Activated CD8-positive, alpha-beta T cell treated with anti-CD3 and anti-CD28 coated beads for 36 hours (primary cell): ENCODE measurements at places on chromosomes 12 and 14.

- no peak for DNase-seq
Observed at GRCh38 chr14:22478670-22479069, 110.4 kb downstream of the DAD1 start.

- DNase-seq, result no peak
Observed at GRCh38 chr14:22168092-22168955, 420.7 kb downstream of the DAD1 start.

DNA sequence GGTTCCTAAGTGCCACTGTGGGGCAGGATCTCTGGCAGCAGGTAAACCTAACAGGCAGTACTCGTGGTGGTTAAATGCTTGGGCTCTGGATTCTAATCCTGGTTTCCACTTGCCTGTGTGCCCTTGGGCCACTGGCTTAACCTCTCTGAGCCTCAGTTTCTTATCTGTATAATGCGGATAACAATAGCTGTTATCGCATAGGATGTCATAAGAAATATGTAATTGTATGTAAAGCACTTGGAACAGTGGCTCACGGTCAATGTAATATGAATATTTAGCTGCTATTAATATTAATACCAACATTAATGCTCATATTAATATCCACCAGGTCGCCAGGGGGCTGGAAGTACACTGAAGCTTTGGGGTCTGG, 16.8 kb downstream of the FOXN4 start:
- DNase-seq, result no peak

DNA sequence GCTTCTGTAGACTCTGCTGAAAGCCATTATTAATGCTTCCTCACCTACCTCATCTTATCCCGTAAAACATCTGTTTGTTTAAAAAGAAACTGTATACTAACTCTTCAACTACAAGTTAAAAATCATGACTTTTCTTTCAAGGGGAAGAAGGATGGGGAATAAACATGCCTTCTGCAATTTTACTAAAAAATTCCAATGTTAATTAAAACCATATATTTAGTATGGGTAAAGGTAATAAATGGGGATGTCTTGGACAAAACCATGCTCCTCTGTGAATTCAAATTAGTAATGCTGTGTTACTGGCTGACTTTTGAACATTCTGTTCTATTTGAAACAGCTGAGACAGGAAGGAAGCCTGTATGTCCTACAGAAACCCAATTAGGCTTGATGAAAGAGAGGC, 311.1 kb upstream of the DIO2 start:
- DNase-seq, result no peak

DNA sequence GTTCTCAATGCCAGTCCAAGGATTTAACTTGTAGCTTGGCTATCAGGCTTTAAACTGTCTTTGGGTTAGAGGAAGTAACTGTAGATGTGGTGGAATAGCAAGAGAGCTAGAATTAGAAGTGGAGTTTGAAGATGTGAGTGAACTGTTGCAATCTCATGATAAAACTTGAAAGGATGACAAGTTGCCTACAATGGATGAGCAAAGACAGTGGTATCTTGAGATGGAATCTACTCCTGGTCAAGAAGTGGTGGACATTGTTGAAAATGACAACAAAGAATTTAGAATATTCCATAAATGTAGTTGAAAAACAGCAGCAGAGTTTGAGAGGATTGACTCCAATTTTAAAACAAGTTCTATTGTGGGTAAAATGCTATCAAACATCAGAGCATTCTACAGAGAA, 199.0 kb downstream of the DUSP6 start:
- no peak for DNase-seq

DNA sequence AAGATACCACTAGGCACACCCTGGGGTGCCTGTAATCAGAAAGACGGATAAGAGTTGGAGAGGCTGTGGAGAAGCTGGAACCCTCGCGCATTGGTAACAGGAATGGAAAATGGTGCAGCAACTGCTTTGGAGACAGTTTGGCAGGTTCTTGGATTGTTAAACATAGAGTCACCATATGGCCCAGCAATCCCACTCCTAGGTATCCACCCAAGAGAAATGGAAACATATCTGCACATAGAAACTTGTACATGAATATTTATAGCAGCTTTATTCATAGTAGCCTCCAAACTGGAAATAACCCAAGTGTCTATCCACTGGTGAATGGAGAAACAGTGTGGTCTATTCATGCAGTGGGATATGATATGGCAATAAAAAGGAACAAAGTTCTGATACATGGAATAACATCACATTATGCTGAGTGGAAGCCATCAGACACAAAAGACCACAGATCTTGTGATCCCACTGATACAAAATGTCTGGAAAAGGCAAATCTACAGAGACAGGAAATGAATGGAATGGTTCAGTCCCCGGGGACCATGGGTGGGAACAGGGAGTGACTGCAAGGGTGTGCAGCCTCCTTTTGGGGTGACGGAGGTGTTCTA, 45.4 kb downstream of the JAG2 start:
- no peak for DNase-seq

- DNase-seq, result no peak
Observed at GRCh38 chr12:126668961-126669360, 1598.0 kb upstream of the TMEM132C start.

- no peak for DNase-seq
Observed at GRCh38 chr12:110234331-110234751, 46.7 kb upstream of the ATP2A2 start.
